ENCODE measurements at places on chromosomes 7 and 10.

DNA sequence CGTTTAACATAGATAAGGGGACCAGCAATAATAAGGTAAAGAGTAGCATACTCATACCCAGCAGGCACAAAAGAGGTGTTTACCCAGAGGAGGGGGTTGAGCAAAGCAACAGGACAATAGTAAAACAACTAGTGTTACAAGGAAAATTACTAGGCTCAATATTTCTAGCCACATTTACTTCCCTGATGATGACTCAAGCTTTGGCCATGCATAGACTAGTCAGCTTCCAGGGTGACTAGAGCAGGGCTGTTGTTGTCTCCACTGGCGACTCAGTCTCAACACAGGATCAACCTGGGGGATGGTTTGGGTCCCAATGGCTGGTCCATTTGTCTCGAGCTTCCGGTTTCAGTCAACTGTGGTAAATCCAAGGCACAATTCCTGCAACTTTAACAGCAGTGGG lies 217.7 kb upstream of the KCND2 start:
- DNase-seq = peak; percentile 49

GRCh38 chr10:60304829-60305379 lies 84.8 kb downstream of the ANK3 start:
- no peak for DNase-seq

DNA sequence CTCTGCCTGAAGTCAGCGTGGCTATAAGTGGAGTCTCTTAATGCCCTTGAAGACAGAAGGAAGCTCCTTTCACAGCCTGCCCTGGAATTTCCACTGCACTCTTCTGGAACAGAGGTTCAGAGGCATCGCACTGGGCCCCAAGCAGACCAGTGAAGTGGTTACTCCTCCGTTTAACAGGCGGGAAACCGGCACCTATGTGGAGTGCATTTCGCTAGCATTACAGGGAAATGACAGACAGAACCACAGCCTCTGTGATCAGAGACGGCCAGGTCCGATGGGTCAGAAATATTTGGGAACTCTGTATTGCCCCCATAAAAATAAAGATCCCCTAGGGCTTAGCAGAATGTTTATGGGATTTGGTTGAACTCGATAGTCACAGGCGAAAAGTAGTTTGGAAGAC lies 406.9 kb upstream of the PRKCQ start:
- no peak for DNase-seq

DNA sequence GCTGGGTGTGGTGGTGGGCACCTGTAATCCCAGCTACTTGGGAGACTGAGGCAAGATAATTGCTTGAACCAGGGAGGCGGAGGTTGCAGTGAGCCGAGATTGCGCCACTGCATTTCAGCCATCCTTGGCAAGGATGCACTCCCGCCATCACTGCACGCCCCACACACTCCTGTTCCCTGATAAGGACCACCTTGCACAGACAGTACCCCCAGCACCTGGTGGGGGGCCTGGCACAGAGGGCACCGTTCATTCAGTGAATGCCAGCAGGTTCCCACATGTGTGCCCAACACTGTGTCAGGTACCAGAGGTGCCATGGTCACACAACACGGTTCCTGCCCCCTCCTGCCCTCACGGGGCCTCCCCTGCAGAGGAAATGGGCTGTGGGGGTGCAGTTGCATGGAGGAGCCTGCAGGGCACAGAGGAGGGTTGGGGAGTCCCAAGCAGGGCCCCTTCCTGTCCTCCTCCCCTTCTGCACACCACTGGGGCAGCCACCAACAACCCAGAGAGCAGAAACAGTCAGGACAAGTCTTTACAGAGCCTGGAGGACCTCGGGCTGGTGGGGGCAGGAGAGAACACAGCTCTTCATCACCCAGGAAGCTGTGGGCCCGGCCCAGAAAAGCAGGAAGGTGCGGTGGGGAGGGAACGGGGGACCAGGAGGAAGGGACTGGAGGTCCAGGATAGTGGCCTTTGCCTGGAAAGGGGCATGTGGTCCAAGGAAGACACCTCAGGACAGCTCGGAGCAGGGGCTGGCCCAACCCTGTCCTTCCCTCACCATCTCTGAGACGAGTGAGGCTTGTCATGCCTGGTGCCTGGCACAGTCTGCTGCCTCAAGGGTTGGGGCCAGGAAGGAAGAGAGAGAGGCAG lies 7.1 kb downstream of the CRYGN start:
- DNase-seq = no peak

GRCh38 chr7:5584096-5584495 lies 160.5 kb upstream of the TNRC18 start:
- DNase-seq = no peak

- DNase-seq = no peak
Measured at GRCh38 chr10:111856631-111857030, 326.9 kb downstream of the GPAM start.

DNA sequence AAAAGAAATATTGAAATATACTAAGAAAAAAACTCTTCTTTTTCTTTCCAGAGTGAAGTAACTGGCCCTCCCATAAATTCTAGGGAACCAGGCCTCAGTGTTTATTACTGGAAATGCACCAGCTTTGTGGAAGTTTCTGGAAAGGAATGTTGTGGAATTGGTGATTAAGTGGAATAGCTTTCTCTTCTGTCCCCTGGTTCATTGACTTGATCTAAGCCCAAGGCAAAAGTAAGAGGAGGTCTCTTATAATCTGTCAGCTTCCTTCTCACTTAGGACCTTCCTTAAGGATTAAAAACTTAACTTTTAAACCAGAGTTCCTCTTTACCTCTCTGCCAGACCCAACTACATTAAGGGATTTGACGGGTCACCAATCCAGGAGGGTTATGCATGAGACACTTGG lies 266.2 kb downstream of the SLC25A13 start:
- no peak for DNase-seq

DNA sequence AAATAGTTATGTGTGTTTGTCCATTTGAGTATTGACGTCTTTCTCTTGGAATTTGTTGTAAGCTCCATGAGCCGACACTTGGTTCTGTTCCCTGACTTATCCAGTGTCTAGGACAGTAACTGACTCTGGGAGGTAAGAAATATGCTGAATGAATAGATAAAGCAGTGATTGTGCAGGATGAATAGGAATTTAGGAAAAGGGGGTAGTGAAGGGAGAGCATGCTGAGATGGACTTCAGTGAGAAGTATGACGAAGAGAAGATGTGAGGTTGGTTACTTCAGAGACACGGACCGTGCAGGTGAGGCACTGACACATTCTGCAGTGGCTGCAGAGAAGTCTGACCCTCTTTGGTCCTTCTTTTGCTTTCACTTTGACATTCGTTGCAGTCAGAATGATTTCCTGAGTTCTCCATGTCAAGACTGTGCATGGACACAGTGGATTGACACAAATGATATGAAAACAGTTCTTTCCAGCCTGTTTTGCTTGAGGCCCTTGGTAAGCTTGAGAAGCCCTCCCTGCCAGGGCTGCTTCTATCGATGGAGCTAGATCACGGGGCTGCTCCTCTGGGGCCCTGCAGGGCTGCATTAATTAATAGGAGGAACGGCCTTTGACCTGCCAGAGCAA lies 261.5 kb upstream of the SORCS1 start:
- no peak for DNase-seq

GRCh38 chr7:1131471-1132265 lies 28.3 kb downstream of the ZFAND2A start:
- DNase-seq = no peak

GRCh38 chr7:29405891-29406290 lies 157.7 kb upstream of the PRR15 start:
- no peak for DNase-seq

GRCh38 chr7:71854546-71855397 lies 557.4 kb downstream of the CALN1 start:
- no peak for DNase-seq

GRCh38 chr7:16061630-16062029 lies 359.7 kb downstream of the CRPPA start:
- no peak for DNase-seq

GRCh38 chr10:968546-969199 lies 19.6 kb upstream of the GTPBP4 start:
- no peak for DNase-seq

- no peak for DNase-seq
Measured at GRCh38 chr7:149811221-149811620, 27.0 kb upstream of the ZNF862 start.

- peak; percentile 10 for DNase-seq
Measured at GRCh38 chr10:52740913-52741675, 31.5 kb downstream of the MBL2 start.

- no peak for DNase-seq
Measured at GRCh38 chr7:31146538-31146937, 94.4 kb downstream of the ADCYAP1R1 start.

DNA sequence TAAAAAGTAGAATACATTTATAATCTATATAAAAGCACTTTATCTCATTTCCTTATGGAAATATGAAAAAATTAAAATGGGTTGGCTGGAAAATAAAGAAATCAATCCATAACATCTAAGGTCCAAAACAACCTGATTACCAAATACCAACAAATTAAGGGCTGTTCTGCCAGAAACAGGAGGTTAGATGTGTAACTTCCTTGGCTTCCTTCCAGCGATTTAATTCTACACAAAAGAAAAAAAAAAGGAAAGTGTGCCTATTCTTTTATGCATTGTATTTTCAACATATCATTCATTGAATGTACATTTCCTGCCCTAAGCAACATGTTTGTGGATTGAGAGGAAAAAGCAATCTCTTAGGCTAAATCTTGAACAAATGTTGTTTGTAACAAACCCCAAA lies 36.2 kb upstream of the USP6NL start:
- DNase-seq = no peak

DNA sequence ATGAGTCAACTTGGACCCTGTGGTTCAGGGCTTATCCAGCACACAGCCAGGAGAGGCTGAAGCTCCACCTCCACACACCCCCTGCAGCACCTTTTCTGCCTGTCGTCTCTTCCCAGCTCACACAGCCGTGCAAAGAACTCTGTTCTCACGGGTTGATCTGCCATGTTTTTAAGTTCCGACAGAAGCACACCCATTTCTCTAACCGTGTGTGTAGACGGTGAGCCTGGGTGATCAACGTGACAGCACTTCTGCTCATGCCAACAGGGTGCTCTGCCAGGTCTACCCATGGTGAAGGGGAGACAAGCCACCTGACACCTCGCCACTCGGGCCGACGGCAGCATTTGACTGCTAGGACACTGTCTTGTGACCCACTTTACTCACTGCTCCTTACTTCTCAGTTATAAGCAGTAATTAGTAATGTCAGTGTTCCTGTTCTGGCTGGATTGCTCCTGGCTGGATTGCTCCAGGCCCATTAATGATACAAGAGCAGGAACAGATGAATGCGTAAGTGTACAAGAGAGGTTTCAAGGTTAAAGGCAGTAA lies 90.5 kb downstream of the RNF216 start:
- DNase-seq = no peak

- no peak for DNase-seq
Measured at GRCh38 chr10:51606825-51607462, 92.5 kb downstream of the CSTF2T start.

DNA sequence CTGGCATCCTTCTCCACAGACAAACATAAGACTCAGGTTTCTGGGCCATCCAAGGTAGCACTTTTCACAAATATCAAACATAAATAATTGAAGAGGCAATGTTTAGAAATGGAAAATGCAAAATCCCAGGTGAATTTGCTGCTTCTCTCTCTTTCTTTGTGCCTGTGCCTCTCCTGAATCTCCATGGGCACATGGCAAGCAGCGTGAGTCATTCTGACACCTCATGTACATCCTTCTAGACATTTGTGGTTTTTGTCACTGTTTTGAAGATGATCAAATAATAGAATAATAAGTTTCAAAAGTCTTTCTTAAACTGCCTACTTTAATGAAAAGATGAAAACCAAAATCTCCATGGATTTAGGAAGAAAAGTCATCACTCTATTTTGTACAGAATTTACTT lies 60.3 kb upstream of the RAB11FIP2 start:
- DNase-seq = no peak

DNA sequence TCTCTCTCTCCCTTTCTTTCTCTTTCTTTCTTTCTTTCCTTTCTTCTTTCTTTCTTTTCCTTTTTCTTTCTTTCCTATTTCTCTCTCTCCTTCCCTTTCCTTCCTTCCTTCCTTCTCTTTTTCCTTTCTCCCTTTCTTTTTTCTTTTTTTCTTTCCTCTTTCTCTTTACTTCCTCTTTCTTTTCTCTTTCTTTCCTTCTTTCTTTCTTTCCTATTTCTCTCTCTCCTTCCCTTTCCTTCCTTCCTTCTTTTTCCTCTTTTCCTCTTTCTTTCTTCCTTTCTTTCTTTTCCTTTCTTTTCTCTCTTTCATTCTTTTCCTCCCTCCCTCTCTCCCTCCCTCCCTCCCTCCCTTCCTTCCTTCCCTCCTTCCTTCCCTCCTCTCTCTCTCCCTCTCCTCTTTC lies 81.5 kb downstream of the RHOBTB1 start:
- DNase-seq = no peak

- DNase-seq = no peak
Measured at GRCh38 chr10:27547047-27547446, 42.9 kb downstream of the RAB18 start.

GRCh38 chr7:142813699-142814098 lies 41.2 kb upstream of the EPHB6 start:
- no peak for DNase-seq

- DNase-seq = peak; percentile 60
Measured at GRCh38 chr10:103709341-103709920, 145.9 kb downstream of the SH3PXD2A start.
